ENCODE measurements at places on chromosomes 2 and 18. TPM values are rescaled to one million over a fixed set of nuclear protein-coding genes. Genes with fewer than 3 reads are reported as not detected.
A peak's percentile ranks its signal among the peaks of the same experiment; 100 is the strongest.

PLCD4 gene
- total RNA-seq, result 11.7 TPM

DNA sequence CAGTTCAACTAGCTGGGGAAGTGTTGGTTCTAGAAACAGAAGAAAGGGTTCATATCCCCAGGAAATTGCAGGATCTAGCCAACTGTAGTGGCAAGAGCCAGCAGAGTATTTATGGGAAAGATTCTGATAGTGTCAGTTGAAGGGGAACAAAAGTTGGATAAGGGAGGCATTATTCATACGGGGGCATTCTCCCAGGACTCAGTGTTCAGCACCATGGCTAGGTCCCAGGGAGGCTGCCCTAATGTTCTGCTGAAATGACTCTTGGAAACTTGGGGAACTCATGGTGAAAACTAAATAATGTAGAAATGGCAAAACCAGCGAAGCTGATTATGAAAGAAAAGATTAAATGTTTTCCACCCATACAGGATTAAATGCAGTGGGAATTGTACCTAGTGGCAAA lies 543.7 kb downstream of the TRIB2 start:
- peaks cover 5% of the 10 kb centered on the region for H3K27me3 ChIP-seq
- DNase-seq, result peak; percentile 7
- H3K36me3 ChIP-seq, result no peaks in the 10 kb centered on the region
- no peak overlapping the region for H3K4me3 ChIP-seq
- H3K4me1 ChIP-seq, result no peaks in the 10 kb centered on the region

DNA sequence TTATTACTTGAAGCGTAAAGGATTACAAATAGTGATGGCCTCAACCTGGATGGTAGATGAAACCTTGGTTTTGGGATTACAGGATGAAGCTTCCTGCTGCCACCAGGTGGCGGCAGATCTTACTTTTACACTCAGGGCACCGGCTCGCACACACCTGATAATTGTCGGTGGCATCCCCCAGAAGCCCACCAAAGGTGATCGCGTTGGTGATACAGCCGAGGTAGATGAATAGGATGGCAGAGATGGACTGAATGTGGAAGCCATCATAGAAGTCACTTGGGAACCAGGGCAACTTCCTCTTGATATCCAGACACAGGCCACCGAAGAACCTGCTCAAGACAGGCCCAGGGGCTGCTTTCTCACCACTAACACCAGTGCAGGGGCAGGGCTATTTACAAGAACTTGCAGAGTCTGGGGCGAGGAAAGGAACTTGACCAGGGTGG lies 51.8 kb downstream of the MTHFD2 start:
- DNase-seq, result peak; percentile 48
- H3K4me3 ChIP-seq, result no peak overlapping the region
- H3K27ac ChIP-seq, result no peak overlapping the region
- H3K27me3 ChIP-seq, result no peaks in the 10 kb centered on the region
- no peaks in the 10 kb centered on the region for H3K36me3 ChIP-seq

GRCh38 chr2:143890798-143891197 lies 629.1 kb downstream of the ZEB2 start:
- no peak overlapping the region for H3K4me3 ChIP-seq
- no peaks in the 10 kb centered on the region for H3K36me3 ChIP-seq
- no peak overlapping the region for H3K27ac ChIP-seq
- no peaks in the 10 kb centered on the region for H3K4me1 ChIP-seq

NPHP1 gene
- total RNA-seq, result 1.3 TPM

- H3K27ac ChIP-seq, result no peak overlapping the region
- no peaks in the 10 kb centered on the region for H3K27me3 ChIP-seq
- peaks cover 42% of the 10 kb centered on the region for H3K36me3 ChIP-seq
- DNase-seq, result no peak
Measured at GRCh38 chr18:70338890-70339289, 50.0 kb downstream of the SOCS6 start.

B3GNT7 gene
- 11.0 TPM for total RNA-seq

DNA sequence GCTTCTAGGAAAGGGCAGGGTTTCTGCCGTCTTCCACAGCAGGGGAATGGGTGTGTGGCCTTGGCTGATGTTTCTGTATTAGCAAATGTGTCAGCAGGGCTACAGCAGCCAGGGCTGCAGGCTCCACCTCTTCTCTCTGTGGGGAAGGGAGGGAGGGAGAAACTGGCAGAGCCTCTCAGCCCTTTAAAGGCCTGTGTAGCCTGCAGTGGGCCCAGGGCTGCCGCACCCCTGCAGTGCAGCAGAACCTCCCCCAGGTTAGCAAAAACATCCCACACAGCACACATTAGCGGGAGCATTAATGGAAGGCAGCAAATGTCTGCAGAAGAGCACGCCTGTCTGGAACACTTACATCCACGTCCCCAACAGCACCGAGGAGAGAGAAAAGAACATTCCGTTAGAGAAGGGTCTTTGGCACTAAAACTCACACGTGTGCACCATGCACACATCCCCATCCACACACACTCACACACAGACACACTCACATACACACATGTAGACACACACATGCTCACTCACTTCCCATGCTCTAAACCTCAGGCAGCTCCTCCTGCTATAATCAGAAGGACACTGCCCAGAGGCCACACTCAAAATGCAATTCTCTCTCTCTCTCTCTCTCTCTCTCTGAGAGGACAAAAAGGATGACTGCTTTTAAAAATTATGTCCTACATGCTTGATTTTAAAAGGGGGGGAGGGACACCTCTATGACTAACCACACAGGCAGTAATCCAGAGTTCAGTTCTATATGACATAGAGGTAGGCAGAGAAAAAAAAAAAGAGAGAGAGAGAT lies 24.1 kb downstream of the MRPL35 start:
- no peaks in the 10 kb centered on the region for H3K36me3 ChIP-seq
- no peak overlapping the region for H3K27ac ChIP-seq

DNA sequence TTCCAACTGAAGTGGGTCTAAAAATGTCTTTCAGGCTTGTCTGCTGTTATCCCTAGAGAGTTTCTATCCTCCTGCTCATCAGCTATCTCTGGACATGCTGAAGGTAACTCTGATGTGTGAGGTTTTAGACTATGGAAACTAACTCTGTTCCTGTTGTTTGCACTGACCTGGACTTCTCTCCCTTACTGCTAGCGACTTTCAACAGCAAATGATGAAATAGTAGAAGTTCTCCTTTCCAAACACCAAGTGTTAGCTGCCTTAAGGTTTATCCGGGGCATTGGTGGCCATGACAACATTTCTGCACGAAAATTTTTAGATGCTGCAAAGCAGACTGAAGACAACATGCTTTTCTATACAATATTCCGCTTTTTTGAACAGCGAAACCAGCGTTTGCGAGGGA lies 26.9 kb downstream of the RMC1 start:
- no peak overlapping the region for H3K4me3 ChIP-seq
- H3K36me3 ChIP-seq, result peaks cover 69% of the 10 kb centered on the region
- DNase-seq, result no peak
- H3K4me1 ChIP-seq, result peaks cover 30% of the 10 kb centered on the region
- peak overlapping the region; percentile 47 for H3K27ac ChIP-seq
- H3K27me3 ChIP-seq, result no peaks in the 10 kb centered on the region

GRCh38 chr2:149329489-149330126 lies 779 bp upstream of the LYPD6 start:
- H3K4me1 ChIP-seq, result peaks cover 8% of the 10 kb centered on the region
- peak overlapping the region; percentile 92 for H3K4me3 ChIP-seq
- no peak overlapping the region for H3K27ac ChIP-seq

DNA sequence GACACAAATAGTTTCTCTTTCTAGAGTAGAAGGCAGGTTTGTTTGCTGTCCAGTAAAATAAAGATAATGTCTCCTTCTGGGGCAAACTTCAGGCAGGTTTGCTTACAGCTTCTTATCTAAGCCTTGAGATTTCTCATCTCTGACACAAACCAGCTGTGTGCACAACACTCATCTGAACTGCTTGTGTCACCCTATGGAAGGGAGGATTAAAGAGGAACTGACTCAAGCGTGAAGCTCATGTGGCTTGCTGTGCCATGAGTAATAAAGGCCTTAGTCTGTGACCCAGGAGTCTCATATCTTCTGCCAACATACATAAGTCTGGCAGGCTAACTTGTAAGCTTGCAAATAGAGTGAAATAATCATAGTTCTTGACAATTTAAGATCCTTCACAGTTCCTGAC lies 24.2 kb upstream of the CPO start:
- no peak overlapping the region for H3K4me3 ChIP-seq
- H3K4me1 ChIP-seq, result peaks cover 14% of the 10 kb centered on the region
- no peaks in the 10 kb centered on the region for H3K36me3 ChIP-seq
- no peaks in the 10 kb centered on the region for H3K27me3 ChIP-seq
- DNase-seq, result peak; percentile 95
- peak overlapping the region; percentile 54 for H3K27ac ChIP-seq

DNA sequence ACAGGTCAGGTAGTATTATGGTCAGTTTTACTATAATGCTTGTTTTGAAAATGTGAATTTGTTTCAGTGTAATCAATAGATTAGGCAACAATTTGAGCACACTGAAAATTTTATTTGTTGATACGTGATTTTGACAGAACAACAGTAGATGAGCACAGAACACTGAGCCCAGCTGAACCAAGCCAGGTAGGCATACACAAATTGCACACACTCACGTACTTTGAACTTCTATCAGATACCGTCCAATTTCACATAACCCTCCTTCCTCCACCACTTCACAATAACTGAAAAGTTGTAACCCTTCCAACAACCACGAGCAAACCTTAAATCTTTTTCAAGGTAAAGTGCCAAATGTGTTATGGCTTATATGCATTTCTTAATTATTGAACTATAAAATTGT lies 229.5 kb upstream of the TMEFF2 start:
- H3K27ac ChIP-seq, result no peak overlapping the region
- no peak for DNase-seq
- no peak overlapping the region for H3K4me3 ChIP-seq
- no peaks in the 10 kb centered on the region for H3K36me3 ChIP-seq
- no peaks in the 10 kb centered on the region for H3K4me1 ChIP-seq

DNA sequence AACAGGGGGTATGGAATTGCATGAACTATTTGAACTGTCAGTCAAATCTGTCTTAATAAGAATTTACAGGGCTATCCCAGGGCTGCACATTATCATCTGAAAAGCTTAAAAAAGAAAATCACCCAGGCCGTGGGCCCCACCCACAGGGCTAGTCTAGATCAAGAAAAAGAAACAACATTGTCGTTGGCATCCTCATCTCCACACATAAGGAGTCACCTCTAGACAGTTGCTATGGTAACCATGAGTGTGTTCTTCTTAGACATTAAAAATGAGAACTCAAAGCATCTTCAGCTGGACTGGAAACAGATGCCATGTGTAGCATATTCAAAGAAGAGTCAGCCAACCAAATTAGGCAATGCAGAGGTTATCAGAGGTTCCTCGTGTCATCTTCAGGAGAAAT lies 72.3 kb upstream of the CPO start:
- H3K4me3 ChIP-seq, result no peak overlapping the region
- no peak for DNase-seq
- H3K27me3 ChIP-seq, result no peaks in the 10 kb centered on the region
- H3K36me3 ChIP-seq, result no peaks in the 10 kb centered on the region
- no peak overlapping the region for H3K27ac ChIP-seq

DNA sequence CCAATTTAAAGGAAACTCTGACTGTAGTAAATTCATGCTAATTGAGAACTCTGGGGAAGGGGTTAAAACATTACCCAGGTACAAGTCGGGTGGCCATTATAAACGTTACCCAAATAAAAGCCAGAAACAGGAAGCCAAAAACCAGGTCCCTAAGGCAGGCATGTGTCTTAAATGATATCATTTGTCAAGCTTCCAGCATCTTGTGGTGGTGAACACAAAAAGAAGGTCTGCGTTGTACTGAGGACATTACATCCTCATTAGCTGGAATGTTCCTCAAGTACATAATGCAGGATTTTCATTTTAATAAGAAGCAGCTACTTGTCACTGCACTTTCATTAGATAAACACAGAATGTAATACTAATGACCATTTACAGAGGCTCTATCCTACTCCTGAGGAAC lies 10.9 kb downstream of the PTGR3 start:
- H3K4me1 ChIP-seq, result peaks cover 6% of the 10 kb centered on the region
- no peak overlapping the region for H3K4me3 ChIP-seq
- no peaks in the 10 kb centered on the region for H3K27me3 ChIP-seq
- H3K27ac ChIP-seq, result no peak overlapping the region

LHCGR gene
- not detected for total RNA-seq

- no peak for DNase-seq
- H3K27me3 ChIP-seq, result no peaks in the 10 kb centered on the region
- H3K4me1 ChIP-seq, result peaks cover 36% of the 10 kb centered on the region
Measured at GRCh38 chr2:219572237-219573001, at the start of gene INHA. Gene INHA, plus strand, starts transcription at chr2:219572310. Its CDS starts 65 bp downstream, at chr2:219572375.

IL1R2 gene
- 6.0 TPM for total RNA-seq

- no peak overlapping the region for H3K27ac ChIP-seq
- no peak for DNase-seq
- H3K4me1 ChIP-seq, result peaks cover 14% of the 10 kb centered on the region
- no peaks in the 10 kb centered on the region for H3K27me3 ChIP-seq
- H3K36me3 ChIP-seq, result no peaks in the 10 kb centered on the region
Measured at GRCh38 chr18:48921305-48922225, 29.2 kb downstream of the SMAD7 start.

DNA sequence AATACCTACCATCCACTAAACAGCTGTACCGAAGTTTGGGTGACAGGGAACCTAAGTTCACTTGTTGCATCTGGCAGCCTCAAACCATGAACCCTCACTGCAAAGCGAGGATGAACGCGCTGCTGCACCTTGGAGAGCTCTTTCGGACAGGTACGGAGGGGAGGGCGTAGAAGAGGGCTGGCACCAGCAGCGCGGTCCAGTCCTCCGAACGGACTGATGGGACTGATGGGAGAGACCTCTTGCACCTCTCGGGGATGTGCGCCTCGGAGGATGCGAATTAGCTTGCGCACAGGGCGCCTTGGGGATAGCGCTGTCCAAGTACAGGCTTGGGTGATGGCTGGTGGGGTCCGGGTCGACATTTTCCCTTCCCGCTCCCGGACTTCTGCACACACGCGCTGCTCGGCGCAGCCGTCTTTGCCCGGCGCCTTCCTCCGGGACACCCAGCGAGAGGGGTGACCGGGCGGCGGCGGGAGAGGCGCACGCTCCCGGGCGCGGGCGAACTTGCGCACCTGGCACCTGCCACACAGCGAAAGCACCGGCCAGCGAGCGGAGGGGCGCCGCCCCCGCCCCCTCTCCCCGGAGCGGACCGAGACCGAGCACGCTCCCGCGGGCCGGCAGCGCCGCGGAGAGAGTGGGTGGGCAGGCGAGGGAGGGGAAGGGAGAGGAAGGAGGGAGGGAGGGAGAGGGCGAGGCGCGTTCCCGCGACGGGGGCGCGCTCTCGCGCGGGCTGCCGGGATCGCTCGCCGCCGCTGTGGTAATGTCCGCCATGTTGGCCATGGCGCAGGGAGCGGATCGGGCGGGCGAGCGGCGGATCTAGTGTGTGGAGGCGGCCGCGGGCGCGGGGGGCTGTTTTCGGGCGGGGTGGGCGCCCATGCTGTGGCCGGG lies at the start of gene EPC2:
EPC2 (plus strand) TSS at position 754 of the 885 bp plus-strand sequence. CDS start 267 bp downstream, outside the sequence.
- H3K27me3 ChIP-seq, result no peaks in the 10 kb centered on the region
- H3K4me3 ChIP-seq, result peak within 1 kb of the TSS; percentile 92
- no peaks in the 10 kb centered on the region for H3K36me3 ChIP-seq
- peak; percentile 83 for DNase-seq
- peaks cover 11% of the 10 kb centered on the region for H3K4me1 ChIP-seq

GRCh38 chr2:98839292-98839691 lies 96.7 kb downstream of the CRACDL start:
- H3K27ac ChIP-seq, result no peak overlapping the region
- H3K36me3 ChIP-seq, result no peaks in the 10 kb centered on the region
- no peak overlapping the region for H3K4me3 ChIP-seq
- peak; percentile 37 for DNase-seq
